ENCODE measurements at places on chromosomes 6 and 20.
A peak's percentile ranks its signal among the peaks of the same experiment; 100 is the strongest.

DNA sequence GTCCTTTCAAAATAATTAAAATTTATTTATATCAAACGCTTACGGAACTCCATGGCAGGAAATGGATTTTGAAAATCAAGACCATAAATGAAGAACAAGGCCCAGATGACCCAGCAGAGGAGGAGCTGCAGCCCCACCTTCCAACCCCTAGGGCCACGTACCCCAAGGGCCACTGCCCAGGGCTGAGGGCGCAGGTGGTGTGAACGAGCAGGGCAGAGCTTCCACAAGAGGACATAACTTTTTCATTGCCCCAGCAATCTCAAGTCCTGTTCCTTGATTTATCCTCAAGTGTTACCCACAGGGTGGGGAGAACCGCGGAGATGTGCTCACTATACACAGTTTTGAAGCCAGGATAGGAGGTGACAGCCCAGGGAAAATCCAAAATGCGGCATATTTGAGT, 42.8 kb downstream of the PSMG4 start:
- no peak for DNase-seq

DNA sequence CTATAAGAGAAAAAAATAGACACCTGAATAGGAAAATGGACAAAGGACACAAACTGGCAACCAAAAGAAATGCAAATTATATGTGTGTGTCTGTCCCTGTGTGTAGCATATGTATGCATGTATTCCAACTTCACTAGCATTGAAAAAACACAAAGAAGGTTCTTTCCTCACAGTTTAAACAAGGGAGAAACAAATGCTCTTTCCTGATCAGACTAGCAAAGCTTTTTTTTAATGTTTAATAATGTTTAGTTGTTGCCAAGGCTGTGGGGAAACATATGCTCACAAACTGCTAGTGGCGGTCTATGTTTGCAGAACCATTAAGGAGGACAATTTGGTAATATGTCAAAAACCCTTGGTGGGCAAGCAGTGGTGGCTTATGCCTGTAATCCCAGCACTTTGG, 22.4 kb downstream of the SMLR1 start:
- DNase-seq, result no peak

DNA sequence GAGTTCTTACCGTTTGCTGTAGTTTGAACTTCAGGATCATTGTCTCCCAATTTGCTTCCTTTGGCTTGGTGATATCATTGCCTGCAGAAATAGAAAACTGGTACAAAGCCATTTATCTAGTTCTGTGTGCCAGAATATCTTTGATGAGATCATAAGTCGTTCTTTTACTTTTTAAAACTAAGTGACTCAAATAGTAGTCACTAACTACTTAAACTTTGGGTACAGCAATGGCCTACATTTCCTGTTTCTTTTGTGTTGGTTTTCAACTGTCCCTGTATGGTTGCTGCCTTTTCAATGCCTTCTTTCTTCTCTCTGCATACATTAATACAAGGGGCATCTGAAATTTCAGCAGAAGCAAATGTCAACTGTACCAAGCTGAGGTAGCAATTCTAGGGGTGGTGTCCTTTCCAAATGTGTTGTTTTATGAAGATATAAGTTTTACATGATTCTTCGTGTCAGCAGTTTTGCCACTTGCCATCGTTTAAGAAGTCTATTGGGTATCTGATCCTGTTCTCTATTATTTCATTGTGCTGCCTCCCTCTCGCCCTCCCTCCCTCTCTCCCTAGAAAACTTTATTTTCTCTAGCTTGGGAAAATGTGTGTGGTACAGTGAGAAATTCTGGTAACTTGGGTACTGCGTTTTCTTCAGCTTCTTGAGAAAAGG, 238.5 kb downstream of the FARS2 start:
- no peak for DNase-seq

- DNase-seq, result no peak
These were observed 59.4 kb downstream of the TRIM27 start for GRCh38 chr6:28864326-28864923.

DNA sequence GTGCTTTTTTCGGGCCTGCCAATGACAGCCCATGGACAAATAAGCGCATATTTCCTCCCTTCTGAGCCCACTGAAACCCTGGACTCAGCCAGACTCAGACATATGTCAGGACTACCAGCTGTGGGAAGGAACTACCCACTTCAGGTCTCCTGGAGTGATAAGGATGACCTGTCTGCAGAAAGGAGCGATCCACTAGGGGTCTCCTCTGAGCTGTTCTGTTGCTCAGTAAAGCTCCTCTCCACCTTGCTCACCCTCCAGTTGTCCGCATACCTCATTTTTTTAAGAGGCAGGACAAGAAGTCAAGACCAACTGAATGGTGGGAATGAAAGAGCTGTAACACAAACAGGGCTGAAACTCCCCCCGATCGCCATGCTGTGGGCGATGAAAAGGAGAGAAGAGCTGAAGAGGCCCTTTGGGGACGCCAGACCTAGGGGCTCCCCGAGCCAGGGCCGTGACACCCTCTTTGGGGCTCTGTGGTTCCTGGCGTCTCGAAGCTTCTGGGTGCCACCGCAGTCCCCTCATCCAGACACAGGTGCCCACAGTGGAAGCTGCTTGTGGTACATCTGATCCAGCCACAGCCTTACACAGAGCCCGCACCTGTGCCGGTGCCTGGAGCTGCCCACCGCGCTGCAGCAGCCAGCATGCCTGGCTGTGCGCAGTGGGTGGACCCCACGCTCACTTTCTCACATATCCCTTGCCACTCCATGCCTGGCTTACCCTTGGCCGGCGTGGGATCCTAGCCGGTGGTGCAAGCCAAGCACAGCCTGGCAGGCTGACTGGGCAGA, 68.8 kb downstream of the EYS start:
- DNase-seq, result peak; percentile 0
